ENCODE measurements at places on chromosomes 1 and 21.

DNA sequence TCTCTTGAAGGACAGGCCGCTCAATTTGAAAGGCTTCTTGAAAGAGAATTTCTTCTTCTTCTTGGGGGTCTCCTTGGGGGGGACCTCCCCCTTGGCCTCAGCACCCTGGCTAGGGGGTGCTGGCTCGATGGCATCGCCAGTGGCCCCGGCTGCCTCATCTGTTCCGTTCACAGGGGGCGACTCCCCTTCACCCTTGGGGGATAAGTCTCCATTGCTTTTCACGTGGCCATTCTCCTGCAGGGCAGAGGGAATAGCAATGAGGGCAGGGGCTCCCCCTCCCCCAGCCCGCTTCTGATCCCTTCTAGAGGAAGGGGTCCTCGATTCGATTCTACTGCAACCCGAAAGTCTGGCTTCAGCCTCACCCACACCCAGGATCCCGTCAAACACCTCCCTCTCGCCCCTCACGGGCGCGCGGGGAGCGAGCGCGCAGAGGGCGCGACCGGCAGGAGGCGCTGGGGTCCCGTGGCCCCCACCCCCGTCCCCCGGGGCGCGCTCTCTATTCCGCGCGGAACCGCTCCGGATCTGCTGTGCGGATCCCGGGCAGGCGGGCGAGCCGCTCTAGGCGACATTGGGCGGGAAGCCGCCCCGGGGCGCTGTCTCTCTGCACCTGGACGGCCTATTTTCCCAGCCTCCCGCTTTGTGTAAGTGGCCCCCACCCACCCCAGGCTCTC lies 1.0 kb downstream of the MARCKSL1 start:
- DNase-seq, result peak; percentile 17

DNA sequence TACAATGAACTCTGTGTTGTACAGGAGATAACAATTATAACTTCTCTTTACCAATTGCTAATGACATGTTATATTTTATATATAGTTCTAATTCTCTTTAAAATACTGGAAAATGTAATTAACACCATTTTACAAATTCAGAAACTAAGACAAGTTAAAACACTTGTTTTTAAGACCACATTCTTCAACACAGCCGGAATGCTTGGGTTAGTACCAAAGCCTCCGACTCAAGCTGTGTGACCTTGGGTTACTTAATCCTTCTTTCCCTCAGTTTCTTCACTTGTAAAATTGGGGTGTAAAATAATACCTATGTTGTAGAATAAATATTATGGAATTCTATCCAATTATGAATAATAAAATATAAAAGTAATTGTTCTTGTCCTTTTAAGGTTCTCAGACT lies 378.7 kb downstream of the USH2A start:
- no peak for DNase-seq

DNA sequence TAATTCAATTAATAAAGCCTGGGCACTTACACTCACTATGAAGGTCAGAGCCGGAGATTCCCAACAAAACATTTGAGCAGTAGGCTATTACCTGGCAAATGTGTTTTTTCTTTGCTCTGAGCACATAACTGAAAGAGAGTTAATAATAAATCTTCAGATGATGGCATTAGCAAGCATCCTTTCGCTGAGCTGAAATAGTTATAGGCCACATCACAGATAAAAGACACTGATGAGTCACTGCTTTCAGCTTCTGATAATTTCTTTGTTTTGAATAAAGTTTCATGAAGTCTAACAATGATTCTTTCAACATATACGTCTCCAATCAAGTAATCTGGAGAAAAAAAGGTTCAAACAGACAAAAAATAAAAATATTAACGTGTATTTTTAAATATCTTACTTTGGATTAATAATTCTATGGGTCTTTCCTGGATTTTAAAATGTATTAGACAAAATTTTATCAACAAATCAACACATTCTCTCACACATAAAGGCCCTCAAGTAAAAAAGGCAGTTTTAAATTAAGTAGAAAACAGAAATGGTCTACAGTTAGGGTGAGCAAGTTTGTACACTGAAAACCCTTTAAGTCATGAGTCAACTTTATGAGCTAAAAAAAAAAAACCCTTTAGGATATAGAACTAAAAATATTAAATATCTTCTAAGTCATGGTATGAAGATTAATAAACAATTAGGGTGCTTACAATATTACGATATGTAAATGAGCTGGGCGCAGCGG lies 33.1 kb downstream of the LTN1 start:
- no peak for DNase-seq

DNA sequence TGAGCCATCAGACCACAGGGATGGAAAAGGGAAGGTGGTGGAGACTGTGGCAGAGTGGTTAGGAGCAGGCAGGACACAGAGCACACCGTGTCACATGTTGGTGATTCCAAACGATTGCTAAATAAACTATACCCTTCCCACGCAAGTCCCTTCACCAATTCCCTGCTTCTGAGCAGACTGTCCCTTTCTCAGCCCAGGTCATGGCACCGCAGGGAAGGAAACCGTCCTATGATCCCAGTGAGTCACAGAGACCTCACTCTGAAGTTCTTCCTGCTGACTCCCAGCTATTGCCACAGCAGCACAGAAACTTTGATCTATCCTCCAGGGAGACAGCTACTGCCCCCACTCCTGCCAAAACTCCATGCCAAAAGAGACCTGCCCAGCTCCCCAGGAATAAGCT lies 19.2 kb downstream of the RIMS3 start:
- DNase-seq, result no peak

DNA sequence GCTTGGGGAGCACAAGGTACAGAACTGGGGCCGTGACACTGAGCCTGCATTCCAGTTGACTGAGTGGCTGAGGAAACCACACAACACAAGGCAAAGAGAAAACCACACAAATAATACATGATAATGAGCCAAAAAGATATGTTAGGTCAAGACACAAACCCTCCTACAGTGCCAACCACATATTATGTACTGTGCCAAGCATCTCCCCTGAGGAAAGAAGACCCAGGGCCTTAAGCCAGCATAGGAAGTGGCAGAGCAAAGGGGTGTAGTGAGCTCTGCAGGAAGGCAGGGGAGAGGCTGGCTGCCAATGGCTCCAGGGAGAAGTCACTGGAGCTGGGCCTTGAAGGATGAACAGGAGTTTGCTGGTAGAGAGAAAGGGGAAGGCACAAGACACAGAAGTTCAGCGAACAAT lies 28.2 kb downstream of the CTNNBIP1 start:
- no peak for DNase-seq

DNA sequence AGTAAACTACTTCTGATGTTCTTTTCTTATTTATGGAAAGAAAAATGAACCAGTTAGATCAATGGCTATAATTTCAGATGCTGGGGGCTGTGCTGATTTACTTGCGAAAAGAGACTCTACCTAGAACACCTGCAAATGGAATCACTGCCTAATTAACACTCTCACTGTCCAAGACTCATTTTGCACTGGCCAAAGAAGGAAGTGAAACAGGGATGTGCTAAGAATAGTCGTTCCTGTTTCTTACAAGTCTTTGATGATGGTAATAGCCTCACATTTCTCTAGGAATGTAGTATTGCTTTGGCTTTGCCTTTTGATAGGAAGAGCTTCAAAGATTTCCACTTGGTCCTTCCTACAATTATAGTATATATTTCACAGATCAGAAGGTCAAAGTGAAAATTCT lies 12.7 kb upstream of the TSNAX start:
- peak; percentile 85 for DNase-seq

- peak; percentile 92 for DNase-seq
Observed at GRCh38 chr1:169044296-169044695, 62.2 kb upstream of the ATP1B1 start.

GRCh38 chr1:203597331-203598090 lies 29.1 kb upstream of the ATP2B4 start:
- no peak for DNase-seq

All from MV-4-11 (cell line).